ENCODE measurements at places on chromosomes 4 and X. TPM values are rescaled to one million over a fixed set of nuclear protein-coding genes. Genes with fewer than 3 reads are reported as not detected.

The CLGN gene
- 2.5 TPM for total RNA-seq

The POU4F2 gene
- not detected for total RNA-seq

DNA sequence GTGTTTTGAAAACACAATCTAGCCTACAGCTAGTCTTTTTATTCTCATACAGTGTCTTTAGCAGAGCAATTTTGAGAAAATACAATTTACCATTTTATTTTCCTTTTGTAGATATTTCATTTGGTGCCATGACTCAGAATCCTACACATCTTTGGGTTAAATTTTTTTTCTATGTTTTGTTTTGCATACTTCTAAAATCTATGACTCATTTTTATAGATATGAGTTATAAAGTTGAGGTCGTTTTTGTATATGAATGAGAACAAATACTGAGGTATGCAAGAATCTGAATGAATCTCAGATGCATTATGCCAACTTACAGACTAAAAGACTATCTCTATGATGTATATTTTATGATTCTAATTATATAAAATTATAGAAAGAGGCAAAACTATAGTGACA lies 206.5 kb upstream of the ANXA10 start:
- no peaks in the 10 kb centered on the region for H3K4me1 ChIP-seq
- H3K4me3 ChIP-seq: no peak overlapping the region
- DNase-seq: no peak
- H3K27me3 ChIP-seq: no peaks in the 10 kb centered on the region
- H3K27ac ChIP-seq: no peak overlapping the region

The GLRA3 gene
- total RNA-seq: not detected

DNA sequence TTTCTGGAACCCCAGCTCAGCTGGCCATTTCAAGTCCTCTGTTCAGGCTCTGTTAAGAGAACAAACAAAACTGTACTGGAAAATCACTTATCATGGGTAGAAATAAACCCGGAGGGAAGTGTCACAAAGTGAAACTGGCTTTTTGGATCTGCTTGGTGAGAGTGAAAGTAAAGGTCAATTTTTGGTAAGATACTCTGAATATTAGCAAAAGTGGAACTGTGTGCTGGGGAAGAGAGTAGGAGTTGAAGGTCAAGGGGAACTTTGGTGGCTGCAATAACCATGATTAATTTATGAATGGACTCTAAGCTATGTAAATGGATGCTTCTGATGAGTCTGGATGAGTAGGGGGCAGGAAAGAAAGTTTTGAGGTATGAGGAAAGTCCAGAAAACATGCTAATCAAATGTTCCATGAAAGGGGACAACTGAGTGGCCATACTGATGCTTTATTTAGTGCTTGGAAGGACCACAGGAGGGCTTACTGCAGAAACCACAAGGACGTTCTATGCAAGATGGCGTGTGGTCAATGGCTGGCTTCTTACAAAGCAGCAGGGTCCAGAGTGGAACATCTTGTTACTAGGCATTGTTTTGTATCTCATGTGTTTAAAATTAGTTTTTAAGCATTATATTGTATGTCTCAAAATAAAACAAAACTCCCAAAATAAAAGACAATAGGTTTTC lies 36.8 kb upstream of the TNIP3 start:
- H3K27ac ChIP-seq: no peak overlapping the region
- H3K27me3 ChIP-seq: no peaks in the 10 kb centered on the region
- DNase-seq: no peak
- no peaks in the 10 kb centered on the region for H3K36me3 ChIP-seq
- no peak overlapping the region for H3K4me3 ChIP-seq

The PARM1 gene
- total RNA-seq: 9.4 TPM

- no peaks in the 10 kb centered on the region for H3K36me3 ChIP-seq
- H3K4me1 ChIP-seq: no peaks in the 10 kb centered on the region
Observed at GRCh38 chr4:173403051-173403450, 4.1 kb upstream of the SCRG1 start.
